Urothelium cell line (cell line): ENCODE measurements at places on chromosomes 2 and 18.

- no peak for DNase-seq
Observed at GRCh38 chr2:238924796-238925195, 76.9 kb downstream of the TWIST2 start.

DNA sequence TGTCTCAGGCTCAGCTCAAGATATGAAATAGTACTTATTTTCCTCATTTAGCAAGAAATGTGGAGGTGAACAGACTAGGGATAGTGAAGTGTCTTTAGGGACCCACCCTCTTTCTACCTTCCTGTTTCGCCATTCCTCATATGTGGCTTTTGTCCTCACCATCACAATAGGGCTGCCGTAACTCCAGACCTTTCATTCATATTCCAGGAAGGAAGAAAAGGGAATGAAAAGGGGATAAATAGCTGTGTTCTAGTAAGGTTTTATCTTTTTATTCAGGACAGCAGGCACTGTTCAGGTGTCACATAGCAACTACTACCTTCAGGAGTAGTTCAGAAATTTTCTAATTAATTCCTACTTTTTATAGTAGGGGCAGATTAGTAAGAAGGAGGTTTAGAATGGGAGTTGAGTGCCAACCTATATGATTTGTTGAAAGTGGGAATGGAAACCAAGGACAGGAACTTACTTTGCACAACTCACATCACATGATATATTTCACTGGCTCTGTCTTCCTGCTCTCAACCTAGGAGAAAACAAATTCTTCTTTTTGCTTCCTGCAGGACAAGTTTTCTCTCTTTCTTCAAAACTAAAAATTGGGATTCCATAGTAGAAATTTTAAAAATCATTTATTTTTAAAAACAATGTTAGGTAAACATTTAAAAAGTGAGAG, 36.0 kb upstream of the HDAC4 start:
- no peak for DNase-seq

- DNase-seq, result no peak
Observed at GRCh38 chr2:98158305-98158704, 71.3 kb downstream of the VWA3B start.

- DNase-seq, result no peak
Observed at GRCh38 chr2:143873886-143874285, 646.0 kb downstream of the ZEB2 start.

DNA sequence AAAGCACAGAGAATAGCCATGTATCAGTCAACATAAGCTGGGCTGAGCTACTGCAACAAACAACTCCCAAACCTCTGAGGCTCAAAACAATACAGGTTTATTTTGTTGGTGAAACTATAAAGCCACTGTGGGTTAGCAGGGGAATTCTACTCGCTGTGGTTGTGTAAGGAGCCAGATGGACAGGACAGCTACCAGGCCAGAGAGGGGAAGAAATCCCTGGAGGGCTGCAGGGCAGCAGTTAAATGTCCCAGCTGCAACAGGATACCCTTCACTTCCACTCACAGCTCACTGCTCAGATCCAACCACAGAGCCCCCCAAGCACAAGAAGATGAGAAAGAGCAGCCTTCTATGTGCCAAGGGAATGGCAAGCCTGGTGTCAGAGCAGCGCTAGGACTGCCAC, 245.9 kb upstream of the RAB6C start:
- DNase-seq, result no peak

DNA sequence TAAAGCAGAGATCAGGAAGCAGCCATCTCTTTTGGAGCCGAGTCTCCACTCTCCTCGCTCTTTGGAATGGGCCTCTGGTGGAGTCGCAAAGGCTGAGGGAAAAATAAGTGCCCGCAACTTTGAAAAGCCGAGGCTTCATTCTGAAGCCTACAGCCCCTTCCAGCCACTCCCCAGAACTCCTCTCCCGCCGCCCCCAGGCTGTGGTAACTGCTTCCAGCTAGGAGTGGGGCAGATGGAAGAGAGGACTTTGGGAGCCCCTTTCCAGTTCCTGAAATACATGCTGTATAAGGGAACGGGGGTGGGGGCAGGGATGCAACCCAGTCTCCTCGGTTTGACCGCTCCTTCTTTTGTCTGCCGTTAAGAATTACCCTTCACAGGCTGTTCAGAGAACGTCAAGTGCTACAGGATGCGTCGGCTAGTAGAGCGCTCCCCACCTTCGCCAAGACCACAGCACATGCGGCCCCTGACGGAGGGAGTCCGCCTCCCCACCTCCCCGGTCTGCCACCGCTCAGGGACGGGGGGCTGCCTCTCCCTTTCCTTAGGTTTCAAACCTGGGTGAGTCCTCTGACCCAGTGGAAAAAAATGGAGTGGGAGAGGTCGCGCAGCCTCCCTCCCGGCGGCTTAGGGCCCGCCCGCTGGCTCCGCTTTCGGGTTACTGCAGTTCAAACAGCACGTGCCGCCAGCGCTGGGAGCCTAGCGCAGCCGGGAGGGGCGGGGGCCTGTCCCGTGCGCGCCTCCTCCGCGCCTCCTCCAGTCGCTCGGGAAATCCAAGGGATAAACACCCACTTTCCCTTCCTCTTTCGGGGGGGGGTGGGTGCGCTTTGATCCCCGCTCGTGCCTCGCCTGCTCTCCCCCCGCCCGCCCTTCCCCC, 4.9 kb downstream of the CYP26B1 start:
- DNase-seq, result no peak

- DNase-seq, result no peak
Observed at GRCh38 chr2:228987441-228988155, 283.5 kb downstream of the PID1 start.

- no peak for DNase-seq
Observed at GRCh38 chr2:36700311-36700710, 3.8 kb downstream of the VIT start.

DNA sequence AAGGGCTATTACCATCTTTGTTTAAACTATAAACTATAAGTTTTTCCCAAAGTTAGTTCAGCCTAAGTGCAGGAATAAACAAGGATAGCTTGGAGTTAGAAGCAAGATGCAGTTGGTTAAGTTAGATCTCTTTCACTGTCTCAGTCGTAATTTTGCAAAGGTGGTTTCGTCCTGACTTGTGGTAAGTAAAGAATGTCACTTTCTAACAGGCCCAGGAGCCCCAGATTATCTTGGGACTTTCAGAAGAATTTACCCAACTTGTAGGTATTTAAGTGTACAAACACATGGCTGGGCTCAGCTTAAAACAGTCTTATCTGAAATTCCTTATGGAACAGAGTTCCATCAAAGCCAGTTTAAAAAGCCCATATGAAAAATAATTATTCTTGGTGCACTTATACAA, 18.3 kb upstream of the FAM98A start:
- no peak for DNase-seq

DNA sequence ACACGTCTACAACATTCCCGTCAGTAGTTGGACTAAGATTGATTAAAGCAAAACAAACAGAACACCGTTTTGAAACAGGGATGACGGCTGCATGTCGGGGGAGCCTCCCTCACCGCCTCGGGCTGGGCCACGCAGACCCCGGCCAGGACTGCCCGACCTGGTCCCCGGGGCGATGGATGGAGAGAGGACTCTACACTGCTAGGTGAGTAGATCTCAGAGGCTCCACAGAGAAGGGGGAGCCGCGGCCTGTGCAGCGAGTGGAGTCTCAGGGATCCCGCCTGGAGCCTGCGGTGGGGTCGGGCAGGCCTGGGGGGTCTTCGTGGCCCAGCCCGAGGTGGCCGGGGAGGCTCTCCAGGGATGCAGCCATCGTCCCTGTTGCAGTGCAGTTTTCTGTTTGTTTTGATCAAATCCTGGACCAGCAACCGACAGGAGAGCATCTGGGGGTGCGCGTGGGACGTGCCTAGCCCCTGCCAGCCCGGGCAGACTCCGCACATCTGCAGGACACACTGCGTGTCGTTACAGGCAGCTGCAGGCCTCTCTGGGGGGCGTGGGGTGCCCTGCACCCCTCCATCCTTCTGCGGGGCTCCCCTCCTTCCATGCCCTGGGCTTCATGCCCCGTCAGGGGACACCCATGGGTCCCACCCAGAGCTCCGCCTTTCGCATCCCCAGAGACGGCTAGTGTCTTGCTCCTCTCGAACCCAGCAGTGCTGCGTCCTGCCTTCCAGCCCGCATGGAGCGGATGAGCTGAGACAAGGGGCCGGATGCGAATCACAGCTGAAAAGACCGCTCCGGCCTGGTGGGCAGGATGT, 143.6 kb downstream of the RTP5 start:
- no peak for DNase-seq

GRCh38 chr2:55771612-55772011, 78.0 kb upstream of the PNPT1 start:
- DNase-seq, result peak; percentile 26

DNA sequence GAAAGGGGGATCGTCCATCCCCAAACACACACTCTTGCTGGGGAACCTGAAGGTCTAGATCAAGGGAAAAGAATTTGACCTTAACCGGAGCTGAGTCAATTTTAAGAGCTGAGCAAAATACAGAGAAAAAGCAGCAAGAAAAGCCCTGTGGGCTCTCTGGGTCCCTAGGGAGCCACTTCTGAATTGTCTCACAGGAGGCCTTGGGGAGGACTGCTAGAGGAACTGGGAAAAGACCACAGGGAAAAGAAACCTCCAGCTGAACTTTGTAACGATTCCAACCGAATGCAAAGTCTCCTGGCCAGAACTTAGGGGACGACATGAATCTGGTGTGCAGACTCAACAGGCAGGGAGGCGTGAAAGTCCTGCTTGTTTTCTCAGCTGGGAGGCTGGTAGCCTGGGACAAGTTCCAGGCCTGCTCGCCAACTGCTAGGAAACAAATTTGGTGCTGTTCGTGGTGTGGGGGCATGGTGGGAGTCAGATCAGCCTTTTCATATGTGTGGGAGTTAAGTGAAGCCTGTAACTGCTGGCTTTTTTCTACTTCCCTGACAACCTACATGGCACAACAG, 644.6 kb upstream of the CNTNAP5 start:
- DNase-seq, result no peak

GRCh38 chr2:101830555-101830954, 133.0 kb downstream of the MAP4K4 start:
- DNase-seq, result no peak

GRCh38 chr2:36650031-36650829, 46.3 kb upstream of the VIT start:
- peak; percentile 80 for DNase-seq

- peak; percentile 74 for DNase-seq
Observed at GRCh38 chr18:70337139-70337972, 48.5 kb downstream of the SOCS6 start.

DNA sequence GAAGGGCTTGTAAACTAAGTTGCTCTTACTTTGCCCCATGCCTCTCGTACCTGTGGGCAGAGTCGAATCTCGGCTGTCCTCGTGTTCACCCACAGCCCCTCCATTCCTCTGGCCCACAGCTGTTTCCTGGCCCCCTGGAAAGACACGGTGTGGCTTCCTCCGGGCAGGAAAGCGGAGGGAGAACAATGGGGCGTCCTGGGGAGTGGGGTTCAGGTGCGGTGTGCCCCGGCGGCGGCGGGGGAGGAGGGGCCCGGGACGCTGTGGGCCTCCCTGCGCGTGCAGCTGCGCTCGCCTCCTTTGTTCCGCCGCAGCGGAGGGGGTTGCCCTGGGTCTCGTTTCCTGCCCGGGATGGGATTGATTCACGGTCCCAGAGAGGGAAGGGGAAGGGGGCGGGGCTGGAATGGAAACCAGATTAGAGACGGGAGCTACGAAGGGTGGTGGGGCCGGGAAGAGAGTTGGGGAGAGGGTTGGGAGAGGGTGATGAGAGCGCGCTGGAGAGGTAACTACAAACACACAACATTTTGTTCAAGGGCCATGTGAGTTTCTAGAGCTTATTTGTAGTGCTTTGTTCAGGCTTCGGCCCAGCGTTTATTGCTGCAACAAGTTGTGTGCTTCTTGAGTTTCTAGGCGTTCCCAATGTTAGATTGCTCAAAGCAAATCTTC, 796 bp downstream of the MYO1B start:
- DNase-seq, result peak; percentile 82

- no peak for DNase-seq
Observed at GRCh38 chr2:73255007-73255644, 21.0 kb downstream of the CCT7 start.

DNA sequence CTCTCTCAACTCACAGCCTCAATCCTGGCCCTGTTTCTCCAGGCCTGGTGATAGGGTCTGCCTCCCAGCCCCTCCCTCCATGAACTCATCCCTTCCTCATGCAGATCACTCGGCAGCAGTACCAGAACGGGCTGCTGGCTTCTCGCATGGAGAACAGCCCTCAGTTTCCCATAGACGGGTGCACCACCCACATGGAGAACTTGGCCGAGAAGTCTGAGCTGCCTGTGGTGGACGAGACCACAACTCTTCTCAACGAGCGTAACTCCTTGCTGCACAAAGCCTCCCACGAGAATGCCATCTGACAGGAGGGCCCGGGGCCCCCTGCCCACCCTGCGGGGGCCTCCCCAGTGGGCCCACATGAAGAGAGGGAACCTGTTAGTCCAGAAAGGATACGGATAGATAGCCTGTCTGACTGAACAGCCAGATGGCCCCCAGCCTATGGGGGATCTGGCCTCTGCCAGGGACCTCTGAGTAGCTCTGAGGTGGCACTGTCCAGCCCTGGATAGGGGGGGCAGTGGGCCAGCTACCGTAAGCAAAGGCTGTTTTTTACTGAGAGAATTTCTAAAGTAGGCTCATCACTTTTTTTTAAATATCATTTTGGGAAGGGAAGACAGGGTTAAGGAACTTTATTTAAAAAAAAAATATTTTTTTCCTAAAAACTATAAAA, 6.7 kb upstream of the CNNM3 start:
- DNase-seq, result no peak

DNA sequence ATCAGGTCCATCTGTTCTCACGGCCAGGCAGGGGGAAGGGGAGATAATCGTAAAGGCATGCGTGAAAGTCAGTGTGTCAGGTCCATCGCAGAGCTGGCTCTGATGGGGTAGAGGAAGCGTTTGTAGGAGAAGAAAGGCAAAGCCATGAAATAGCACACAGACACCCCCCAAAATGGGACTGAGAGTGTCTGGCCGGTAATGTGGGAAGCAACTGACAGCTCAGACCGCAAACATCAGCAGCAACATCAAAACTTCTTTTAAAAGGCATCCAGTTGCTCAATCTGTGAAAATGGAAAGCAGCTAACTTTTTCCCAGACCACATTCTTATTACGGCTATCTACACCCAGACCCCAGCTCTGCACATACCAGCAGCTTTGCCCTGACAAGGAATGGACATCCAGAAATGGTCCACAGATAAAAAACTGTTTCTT, 232.6 kb downstream of the EN1 start:
- DNase-seq, result no peak

DNA sequence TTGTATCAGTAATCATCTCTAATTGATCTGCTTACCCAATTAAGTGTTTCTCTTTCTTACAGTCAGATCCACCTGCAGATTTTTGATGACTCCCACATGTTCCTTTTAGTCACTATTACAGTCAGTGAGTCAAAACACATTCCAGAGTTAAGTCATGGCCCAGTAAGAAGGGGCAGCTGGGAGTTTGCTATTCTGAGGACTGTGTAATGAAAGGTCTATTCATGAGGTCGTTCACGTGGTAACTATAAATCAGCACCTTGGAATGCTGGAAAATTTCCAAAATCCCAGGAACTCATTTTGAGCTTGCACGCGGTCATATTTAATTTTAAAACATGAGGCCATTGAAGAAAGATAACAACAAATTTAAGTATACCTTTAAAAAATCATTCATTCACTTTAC, 252.5 kb downstream of the XIRP2 start:
- DNase-seq, result peak; percentile 72
